ENCODE measurements at places on chromosomes 6 and 20.

DNA sequence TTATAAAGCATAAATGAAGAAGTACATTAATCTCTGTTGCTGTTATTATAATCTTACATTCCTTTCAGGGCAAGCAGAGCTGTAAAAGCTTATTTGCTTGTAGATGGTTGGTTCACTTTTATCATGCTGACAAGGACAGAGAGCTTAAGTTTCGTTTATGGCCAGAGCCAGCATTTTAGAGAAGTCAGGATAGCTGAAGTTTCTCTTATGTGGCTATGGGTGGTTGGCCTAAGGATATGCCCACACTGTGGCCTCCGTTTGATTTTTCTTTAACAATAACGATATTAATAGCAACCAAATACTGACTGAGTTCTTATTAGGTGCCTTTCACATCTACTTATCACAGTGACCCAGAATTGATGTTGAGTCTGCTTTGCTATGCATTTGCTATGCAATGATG is 78.5 kb downstream of the FARS2 start:
- no peak for DNase-seq

GRCh38 chr6:148426317-148426977 is 83.8 kb downstream of the SASH1 start:
- no peak for DNase-seq

GRCh38 chr20:62143957-62144825 is 622 bp downstream of the SS18L1 start:
- DNase-seq, result peak; percentile 14

- DNase-seq, result no peak
Measured at GRCh38 chr6:119676961-119677360, 327.4 kb upstream of the MAN1A1 start.

- no peak for DNase-seq
Measured at GRCh38 chr6:39453241-39453640, 130.7 kb upstream of the KCNK16 start.

- no peak for DNase-seq
Measured at GRCh38 chr6:169899481-169900145, 148.2 kb downstream of the ERMARD start.

- DNase-seq, result no peak
Measured at GRCh38 chr6:86142326-86142725, 499.6 kb upstream of the SYNCRIP start.

GRCh38 chr6:32933661-32934085 is 7.2 kb downstream of the HLA-DMB start:
- DNase-seq, result peak; percentile 74

DNA sequence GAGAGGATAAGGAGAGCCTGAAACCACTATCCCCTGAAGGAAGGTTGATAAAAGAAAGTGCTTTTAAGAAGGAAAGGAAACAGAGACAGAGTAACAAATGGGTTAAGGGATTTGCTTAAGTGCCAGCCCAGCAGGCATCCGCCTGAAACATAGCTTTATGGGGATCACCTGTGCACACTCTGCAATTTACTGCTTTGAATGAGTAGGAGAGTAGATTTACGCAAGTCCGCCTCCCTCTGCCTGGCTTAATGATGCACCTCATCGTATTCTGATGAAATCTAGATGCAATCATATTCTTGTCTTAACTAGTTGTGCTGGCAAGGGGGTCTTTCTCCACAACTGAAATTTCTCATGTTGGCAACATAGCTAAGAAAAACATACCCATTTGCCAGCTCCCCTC is 101.1 kb upstream of the ID4 start:
- no peak for DNase-seq

DNA sequence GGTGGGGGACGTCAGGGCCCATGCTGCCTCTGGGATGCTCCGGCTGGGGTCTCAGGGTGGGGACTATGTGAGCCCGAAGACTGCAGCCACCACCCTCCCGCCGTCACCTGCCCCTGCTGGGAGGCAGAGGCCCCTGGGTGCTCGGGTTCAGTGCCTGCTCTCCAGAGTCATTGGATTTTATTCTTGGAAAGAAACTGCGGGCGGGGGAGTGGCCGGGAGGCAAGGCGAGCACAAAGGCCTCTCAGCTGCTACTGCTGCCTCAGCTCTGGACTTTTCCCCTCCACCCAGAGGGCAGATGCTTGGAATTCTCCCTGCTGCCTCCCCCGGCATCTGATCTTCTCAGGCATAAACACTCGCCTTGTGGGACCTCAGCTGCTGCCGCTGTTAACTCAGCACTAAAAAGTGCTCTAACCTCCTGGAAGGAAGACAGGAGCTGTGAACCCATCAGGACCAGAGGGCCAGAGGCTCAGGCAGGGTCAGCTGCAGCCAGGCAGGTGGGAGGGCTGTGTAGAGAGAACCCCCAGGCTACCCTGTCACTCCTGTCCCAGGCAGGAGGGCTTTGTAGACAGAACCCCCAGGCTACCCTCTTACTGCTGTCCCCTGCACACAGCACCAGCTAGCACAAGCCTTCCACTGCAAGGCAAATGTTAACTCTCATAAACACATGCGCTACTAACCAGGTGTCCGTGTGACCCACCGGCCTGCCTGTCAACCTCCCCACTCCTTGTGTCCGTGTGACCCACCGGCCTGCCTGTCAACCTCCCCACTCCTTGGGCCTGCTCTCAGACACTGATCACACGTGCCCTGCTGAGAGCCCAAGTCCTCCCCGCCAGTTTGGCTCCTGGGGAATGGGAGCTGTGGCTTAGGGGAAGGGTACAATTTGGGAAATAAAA is 9.4 kb upstream of the FRMD1 start:
- DNase-seq, result no peak

- no peak for DNase-seq
Measured at GRCh38 chr20:1800777-1801176, 94.4 kb upstream of the SIRPA start.

DNA sequence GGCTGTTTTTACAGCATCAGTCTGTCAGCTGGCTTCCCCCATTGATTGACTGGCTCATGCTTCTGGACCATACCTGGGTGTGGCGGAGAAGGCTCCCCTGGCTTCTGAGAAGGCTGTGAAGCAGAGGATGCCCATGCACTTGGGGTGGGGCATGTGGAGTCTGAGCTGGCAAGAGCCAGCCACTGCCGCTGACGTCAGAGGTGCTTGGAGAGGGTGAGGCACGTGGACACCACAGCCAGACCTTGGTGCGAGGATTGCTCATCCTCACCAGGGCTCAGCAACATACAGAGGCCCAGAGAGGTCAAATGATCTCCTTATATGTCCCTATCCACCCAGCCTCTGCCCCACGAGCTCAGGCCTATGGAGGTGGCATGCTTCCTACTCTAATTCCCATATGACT is 211.2 kb upstream of the PMEPA1 start:
- DNase-seq, result no peak

GRCh38 chr6:156767603-156768467 is 9.3 kb upstream of the ARID1B start:
- DNase-seq, result no peak

DNA sequence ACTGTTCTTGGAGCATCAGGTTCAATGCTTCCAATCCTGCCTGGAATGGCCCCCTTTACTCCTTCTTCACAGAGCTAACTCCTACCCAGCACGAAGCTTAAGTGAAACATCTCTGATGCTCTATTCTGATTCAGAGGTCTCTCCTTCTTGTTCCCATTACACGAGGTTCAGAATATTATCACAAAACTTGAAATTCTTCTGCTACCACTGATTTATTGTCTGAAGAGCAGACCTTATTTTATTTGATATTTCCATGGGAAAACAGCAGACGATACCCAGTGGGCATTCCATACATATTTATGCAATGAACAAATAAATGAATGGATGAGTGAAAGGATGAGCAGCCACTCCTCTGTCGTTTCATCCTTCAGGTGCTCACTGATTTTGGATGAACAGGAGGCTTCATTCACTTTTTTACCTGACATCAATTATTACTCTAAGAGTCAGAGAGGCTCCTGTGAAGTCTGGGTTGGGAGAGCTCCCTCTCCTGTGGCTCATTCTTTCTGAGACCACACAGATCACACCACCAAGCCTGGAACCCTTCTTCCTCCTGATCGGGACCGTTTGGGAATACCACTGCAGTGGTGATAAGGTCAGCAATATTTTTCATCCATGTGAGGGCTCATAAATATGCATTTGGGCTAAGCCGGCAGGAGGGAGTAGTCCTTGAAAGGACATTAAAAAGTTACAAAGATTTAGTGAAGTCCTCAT is 25.8 kb downstream of the SMLR1 start:
- no peak for DNase-seq

DNA sequence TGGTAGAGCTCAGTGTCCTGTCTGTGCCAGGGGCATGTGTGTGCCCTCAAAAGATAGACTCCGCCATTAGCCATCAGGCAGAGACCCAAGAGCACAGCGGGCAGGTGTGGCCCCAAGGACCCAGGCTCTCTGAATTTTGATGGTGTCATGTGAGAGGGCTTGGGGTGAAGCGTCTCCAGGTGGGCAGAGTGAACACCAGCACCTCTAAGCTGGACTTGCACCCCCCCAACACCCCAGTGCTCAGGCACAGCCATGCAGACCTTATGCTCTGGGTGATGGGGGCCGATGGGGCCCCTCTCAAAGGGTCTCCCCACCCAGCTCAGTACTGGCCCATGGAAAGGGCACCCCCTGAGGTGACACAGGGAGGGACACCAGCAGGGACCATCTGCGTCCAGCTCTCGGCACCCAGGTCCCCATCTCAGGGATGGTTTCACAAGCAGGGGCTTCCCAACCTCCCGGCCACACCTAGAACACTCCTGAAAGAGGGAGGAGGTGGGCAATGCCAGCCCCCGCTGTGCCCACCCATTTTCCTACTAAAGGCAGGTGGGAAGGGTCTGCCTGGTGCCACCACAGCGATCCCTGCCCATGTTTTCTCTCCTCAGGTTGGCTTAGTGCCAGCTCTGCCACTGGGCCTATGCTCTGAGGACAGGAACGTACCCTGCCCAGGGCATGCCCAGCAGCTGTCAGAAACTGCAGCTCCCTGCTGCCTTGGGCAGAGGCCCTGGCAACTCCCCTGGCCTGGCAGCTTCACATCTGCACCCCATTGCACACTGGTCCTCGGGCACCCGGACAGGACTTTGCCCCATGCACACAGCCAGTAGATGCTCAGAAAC is 3.5 kb downstream of the CST7 start:
- no peak for DNase-seq

GRCh38 chr6:48318670-48319069 is 207.7 kb upstream of the PTCHD4 start:
- no peak for DNase-seq

DNA sequence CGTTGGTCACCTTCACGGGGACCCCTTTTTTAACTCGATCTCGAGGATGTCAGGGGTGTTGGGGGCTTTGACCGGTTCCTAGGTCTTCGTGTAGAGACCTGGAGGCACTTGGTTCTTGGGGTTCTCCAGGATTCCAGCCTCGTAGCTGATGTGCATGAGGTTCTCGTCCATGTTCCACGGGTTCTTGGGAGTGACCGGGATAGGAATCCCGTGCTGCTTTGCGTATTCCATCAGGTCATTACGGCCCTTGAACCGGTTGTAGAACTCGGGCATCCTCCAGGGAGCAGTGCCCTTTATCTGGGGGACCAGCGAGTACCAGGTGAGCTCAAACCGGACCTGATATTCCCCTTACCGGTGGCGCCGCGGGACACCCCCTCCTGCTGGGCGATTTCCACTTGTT is 88.0 kb upstream of the RIPOR2 start:
- no peak for DNase-seq

DNA sequence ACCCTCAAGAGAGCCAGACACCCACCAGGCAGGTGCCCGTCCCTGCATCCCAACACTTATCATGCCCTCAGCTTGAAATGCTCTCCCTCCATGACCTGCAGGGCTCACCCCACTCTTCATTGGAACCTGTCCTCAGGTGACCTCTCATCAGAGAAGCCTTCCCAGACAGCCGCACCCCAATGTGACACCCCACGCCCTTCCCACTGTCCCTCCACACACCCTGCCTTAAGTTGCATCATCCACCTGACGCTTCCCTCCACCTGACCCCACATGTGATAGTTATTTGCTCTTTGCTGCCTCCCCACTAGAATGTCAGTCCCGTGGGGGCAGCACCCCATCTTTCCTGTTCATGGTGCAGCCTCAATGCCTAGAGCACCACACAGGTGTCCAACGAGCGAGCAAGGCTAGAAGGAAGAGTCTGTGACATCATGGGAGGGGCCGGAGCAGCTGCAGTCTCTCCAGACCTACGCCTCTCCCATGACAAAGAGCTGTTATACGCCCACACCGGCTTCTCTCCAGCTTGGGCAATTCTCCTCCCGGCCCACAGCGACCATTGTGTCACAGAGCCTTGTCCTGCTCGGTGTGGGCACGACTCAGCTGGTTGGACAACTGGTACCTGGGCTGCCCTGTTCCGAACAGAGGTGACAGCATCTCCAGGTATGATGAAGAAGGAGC is 58.2 kb downstream of the NFATC2 start:
- no peak for DNase-seq

GRCh38 chr20:6663751-6664388 is 103.6 kb upstream of the BMP2 start:
- no peak for DNase-seq

GRCh38 chr20:59152559-59153354 is 10.9 kb upstream of the ZNF831 start:
- DNase-seq, result no peak

All from activated CD4-positive, CD25-positive, alpha-beta regulatory T cell (primary cell).